ENCODE measurements at places on chromosomes 6 and 20.

GRCh38 chr6:611928-612327 is 45.0 kb downstream of the HUS1B start:
- DNase-seq: no peak

DNA sequence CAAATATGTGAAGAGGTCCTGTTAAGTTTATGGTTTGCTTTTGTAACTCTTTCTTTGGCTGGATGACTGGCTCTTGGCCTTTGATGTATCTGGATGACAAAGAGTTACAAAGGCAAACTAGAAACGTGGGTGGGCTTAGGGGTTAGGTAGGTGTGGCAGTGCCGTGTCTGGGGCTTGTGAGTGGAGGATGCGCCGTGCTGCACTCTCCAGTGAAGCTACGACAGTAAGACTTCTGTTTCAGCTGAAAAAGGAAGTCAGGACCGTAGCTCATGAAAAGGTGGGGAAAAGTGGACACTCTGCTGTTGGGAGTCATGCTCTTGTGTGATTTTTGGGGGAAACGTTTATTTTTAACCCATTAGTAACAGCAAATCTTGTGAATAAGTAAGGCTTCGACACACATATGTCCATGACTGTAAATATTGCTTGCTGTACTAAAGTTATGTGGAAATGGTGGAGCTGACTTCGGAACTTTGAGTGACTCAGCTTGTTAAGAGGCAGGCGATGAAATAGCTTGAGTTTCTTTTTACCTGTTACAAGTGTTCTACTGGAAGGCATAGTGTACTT is 45.6 kb downstream of the DUSP22 start:
- DNase-seq: no peak

DNA sequence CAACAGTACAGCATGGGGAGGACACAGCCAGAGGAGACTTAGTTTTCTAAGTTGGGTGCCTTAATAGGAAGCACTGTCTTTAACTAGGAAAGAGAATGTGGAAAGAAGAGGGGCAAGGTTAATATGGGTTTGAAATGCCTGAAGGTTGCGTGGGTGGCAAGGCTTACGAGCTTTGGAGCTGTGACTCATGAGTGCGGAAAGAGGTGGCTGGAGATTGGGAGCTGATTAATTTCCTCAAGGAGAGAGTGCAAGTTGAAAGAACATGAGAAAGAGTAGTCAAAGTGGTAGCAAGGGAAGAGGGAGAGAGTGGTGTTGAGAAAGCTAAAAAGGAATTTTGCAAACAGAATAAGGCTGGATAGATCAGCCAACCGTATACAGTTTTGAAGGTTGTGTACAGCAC is 315.1 kb upstream of the PRND start:
- no peak for DNase-seq

DNA sequence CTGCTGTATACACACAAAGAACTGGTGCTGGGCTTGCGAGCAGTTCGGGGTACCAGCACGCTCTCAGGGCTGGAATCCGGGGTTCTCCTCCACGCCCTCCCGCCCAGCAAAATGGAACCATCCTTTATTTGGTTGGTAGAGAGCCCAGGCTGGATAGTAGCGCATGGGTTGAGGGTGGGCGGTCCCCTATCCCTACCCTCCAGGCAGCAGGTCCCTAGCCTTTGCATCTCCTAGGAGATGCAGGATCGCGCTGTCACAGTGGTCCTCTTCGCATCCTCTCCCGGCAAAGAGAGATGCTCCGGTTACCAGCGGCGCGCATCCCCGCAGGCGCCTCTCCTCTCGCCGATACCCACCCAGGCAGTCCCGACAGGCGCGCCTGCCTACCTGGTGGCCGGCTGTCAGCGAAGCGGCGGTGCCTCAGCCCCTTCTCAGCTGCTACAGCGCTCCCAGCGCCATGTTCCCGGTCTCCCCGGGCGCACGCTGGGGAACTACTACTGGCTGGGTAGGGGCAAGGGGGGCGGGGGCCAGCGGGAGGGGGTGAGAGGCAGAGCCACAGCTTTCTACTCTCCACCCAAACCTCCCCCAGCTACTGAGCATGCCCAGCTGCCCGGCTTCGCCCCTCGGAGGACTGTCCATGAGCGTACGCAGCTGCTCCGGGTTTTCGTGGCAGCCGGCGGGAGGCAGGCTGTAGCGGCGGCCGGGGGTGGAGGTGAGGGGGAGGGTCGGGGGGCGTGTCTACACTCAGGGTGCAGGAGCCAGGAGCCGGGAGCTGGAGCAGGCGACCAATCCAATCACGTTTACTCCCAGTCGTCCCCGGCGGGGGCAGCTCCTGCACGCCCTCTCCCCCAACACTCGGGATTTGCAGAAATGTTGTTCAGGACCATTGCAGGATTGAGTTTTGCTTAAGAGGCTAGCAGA is at the start of gene PAK5:
Gene PAK5, minus strand, starts transcription at position 699 of the 918 bp plus-strand sequence. CDS start 194,748 bp downstream, outside the sequence.
- no peak for DNase-seq

DNA sequence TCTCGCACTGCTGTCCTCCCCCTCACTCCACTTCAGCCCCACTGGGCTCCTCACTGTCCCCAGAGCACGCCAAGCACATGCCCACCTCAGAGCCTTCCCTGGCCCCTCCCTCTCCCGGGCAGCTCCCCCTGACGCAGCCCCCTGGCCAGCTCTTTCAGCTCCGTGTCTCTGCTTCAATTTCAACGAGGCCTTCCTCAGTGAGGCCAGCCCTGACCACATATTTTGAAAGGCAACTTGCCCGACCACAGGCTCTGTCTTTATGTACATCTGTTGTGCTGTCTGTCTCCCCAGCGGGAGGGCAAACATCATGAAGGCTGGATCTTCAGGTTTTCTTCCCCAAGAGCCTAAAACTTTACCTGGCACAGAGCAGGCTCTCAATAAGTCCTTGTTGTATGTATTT is 44.6 kb downstream of the JPH2 start:
- DNase-seq: no peak

GRCh38 chr6:25297823-25298522 is 18.8 kb downstream of the CARMIL1 start:
- no peak for DNase-seq

GRCh38 chr20:52787962-52788361 is 184.2 kb upstream of the TSHZ2 start:
- DNase-seq: no peak

GRCh38 chr6:130671119-130671518 is 156.1 kb upstream of the SMLR1 start:
- DNase-seq: no peak

- DNase-seq: no peak
Observed at GRCh38 chr6:97040355-97040860, 115.9 kb downstream of the KLHL32 start.

DNA sequence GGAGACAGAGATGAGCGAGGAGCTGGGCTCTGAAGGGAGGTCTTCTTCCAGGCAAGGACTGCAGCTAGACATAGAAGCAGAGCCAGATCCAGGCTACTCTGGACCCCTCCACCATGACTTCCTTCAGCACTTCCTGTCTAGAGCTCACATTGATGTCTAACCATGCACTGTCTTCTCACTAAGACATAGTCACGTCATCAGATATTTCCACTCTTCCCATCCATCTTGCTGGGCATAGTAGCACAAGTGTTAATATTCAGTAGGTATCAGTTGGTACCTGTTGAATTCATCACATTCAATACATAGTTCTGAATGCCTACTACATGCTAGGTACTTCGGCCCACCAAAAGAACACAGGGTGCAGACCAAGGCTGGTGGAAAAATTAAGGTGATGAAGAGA is 2.9 kb downstream of the HLA-DMA start:
- DNase-seq: no peak

GRCh38 chr6:155584006-155584405 is 128.4 kb upstream of the NOX3 start:
- no peak for DNase-seq

DNA sequence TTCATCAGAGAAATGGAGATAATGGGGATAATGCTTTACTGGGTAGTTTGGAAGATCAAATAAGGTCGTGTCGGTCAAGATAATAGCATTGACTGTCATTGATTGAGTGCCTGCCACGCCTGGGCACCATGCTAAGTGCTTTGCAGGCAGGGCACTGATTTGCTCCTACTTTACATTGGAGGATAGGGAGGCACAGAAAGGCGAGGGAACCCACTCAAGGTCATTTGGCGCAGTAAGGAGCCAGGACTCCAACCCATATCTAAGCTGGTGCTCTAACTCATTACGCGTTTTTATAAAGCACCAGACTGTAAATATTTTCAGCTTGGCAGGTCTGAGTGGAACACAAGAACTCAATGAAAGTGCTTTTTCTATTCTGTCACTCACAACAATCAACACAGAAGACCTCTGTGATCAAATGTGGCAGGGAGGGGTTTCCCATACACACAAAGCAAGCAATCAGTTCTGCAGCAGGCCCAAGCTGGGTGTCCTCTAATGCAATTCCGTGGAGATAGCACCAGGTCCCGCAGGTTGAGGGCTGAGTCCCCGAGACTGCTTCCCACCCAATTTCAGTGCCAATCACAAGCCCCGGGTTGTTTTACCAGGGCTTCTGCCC is 373.6 kb downstream of the CDH26 start:
- no peak for DNase-seq

DNA sequence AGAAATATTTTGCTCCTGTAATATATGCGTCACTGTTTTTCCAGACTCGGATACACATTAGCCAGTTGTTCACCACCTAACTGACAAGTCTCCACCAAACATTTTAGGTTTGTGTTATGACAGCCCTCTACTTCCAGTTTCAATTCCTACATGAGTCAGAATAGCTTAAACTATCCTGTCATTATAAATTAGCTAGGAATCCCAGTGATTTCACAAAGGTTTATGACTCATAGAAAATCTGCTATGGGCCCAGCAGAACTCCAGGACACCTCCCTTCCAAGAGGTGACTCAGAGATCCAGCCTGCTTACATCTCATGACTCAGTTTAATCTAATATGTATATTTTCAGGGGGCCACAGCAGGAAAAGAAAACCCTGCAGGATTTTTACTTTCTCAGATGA is 17.4 kb upstream of the PLCB4 start:
- no peak for DNase-seq

- DNase-seq: no peak
Observed at GRCh38 chr6:49514571-49515484, 15.1 kb downstream of the GLYATL3 start.

Measured in activated CD4-positive, alpha-beta T cell treated with anti-CD3 and anti-CD28 coated beads, Interleukin-2, amount 50 U/mL, for 48 hours (primary cell).